Dermis lymphatic vessel endothelial cell (primary cell): ENCODE measurements at places on chromosomes 7 and 10. TPM values are rescaled to one million over a fixed set of nuclear protein-coding genes. Genes with fewer than 3 reads are reported as not detected.

CALML5 gene
- not detected in 2 replicates for total RNA-seq

ACSL5 gene
- 48.7 and 59.6 TPM in 2 replicates for total RNA-seq

FAM237B gene
- total RNA-seq: not detected in 2 replicates

ADAM8 gene
- 0.11 and 0.34 TPM in 2 replicates for total RNA-seq

LRRTM3 gene
- not detected in 2 replicates for total RNA-seq

ELN gene
- total RNA-seq: 9.0 and 12.4 TPM in 2 replicates

NRAP gene
- total RNA-seq: not detected in 2 replicates

FEZF1 gene
- total RNA-seq: not detected in 2 replicates
